ENCODE measurements at places on chromosomes 4 and X.

DNA sequence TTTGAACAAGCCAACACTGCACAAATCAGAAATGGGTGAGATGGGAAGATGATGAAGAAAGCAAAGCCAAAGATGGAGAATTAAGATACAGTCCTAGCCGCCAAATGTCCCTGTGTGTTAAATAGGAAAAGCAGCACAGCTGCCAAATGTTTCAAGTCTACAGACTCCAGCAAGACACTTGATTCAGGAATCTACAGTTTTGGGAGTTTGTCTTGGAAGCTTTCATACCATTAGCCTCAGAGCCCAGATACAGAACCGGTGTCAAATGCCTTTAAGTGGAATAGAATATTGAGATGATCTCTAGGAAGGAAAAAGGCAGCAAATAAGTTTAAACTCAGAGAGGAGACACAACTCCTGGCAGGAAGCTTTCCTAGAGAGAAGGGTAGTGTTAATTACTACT, 30.3 kb downstream of the OPHN1 start:
- DNase-seq, result no peak

DNA sequence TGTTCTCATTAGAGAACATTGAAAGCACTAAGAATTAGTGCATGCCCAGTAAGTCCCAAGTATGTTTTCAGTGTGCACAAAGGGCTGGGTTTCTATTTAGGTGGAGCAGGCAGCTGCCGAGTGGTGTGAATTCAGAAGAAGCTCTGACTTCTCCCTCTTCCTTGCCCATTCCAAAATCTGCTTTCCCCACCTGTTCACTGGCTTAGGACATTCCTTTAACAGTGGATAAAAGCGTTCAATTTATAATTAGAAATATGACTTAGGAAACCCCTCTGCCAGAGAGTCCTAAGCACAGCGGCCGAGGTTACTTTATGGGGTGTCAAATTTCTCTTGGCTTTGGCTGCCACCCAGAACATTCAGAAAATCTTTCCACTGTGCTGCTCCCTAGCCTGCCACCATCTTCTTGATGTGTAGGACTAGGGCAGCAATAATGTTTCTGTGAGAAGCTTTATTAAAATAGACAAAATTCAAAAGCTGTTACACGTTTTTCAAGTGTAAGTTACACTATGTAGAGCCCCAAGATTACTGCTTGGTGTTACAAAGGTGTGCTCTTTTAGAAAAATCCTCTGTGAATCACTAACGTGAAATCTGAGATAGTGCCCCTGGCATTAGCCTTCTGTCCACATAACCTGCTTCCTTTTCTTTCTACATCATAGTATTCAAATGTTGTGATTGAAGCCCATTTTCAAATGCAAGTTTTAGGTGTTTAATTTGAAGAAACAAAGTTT, 191.6 kb upstream of the ANKRD50 start:
- DNase-seq, result peak; percentile 7

DNA sequence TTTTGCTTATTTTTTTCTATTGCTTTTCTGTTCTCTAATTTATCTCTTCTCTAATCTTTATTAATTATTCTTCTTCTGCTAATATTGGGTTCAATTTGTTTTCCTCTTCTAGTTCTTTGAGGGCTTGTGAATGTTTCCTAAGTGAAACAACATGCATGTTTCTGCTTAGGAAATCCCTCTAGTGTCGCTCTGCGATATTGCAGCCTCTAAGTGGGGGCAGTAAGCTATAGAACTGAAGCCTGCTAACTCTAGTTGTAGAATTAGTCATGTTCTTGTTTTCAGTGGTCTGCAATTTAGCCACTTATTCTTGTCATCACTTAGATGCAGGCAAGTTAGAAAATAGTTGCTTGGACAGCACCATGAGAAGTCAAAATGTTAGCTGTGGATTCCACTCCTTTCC, 222.6 kb downstream of the SPIN4 start:
- DNase-seq, result no peak

GRCh38 chr4:42706086-42706485, 49.2 kb upstream of the ATP8A1 start:
- DNase-seq, result no peak

- DNase-seq, result peak; percentile 3
Observed at GRCh38 chr4:77044461-77045150, 31.2 kb downstream of the CCNI start.

DNA sequence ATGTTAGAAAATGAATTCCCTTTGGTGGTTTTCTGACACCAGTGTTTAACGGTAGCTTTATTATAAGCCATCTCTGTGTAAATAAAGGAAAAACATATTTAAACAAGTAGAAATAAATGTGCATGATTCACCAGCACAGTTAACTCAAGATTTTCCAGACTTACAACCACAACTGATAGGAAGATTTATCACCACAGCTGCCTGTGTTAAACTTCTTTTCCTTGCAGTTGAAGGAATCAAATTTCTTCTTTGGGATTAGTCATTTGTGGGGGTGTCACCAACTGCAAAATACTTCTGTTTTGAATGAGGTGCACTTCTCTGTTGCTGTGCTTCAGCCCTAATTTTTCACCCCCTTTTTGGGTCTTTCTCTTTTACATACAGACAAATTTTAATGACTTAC, 128.1 kb upstream of the STK26 start:
- DNase-seq, result no peak
